CD8-positive, alpha-beta memory T cell (primary cell): ENCODE measurements at places on chromosomes 6 and 20. TPM values are rescaled to one million over a fixed set of nuclear protein-coding genes. Genes with fewer than 3 reads are reported as not detected.

DNA sequence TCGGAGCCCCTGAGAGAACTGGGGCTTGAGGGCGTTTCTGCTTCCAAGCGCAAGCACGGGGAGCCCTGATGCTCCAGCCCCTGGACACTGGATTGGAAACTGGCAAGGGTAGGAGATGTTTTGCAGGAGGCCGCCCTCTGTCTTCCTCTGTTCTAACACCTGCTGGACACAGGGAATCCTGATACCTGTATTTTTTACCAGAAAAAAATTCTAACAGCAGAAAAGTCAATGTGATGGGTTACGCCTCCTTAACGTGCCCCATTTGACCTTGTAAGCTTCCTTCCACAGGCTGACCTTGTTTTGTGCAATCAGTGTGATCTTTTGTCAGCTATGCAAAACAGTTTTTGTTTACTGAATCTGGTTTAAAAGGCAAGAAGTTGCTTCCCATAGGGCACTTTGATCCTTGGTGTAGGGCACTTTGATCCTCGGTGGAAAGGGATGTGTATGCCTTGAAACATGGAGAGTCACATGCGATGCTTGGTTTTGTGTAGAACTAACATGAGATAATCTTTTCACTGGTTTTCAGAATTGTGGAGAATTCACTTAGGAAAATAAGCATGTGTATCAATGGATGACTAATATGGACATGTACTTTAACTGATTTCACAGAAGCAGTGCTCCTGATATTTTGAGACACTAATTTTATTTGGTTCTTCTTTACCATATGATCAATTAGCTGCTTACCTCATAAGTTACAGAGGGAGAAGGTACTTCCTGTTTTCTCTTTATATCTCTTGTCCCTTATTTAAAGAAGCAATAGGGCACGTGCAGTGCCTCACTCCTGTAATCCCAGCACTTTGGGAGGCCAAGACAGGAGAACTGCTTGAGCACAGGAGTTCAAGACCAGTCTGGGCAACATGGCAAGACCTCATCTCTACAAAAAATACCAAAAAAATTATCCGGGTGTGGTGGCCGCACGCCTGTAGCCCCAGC is 59.9 kb upstream of the MAP3K4 start:
- no peak for DNase-seq
- H3K4me1 ChIP-seq = no peaks in the 10 kb centered on the region
- no peaks in the 10 kb centered on the region for H3K36me3 ChIP-seq
- peaks cover 3% of the 10 kb centered on the region for H3K27me3 ChIP-seq
- no peak overlapping the region for H3K4me3 ChIP-seq
- H3K27ac ChIP-seq = no peak overlapping the region

- H3K4me3 ChIP-seq = no peak within 1 kb of the TSS
- DNase-seq = no peak
- no peaks in the 10 kb centered on the region for H3K36me3 ChIP-seq
- H3K4me1 ChIP-seq = no peaks in the 10 kb centered on the region
Measured at GRCh38 chr6:142132625-142133024, at the start of gene GJE1. TSS of gene GJE1 (plus strand) at chr6:142132925. CDS start at chr6:142133159, 234 bp downstream.

DNA sequence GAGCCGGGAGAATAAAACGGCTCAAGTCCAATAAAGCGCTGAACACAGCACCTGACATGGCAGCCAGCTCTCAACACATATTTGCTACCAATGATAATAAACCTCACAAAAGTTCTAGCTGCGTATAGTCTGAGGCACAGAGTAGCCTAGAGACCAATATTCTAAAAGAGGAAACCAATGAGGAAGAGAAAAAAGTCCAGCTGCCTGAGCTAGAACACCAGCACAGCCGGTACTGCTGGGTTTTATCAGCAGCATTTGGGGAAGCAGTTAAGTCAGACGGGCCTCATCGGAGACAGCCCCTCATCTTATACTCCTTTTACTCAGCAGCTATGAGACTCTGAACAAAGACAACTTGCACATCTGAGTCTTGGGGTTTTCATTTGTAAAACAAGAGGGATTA is 2.4 kb upstream of the RTF2 start:
- H3K27me3 ChIP-seq = no peaks in the 10 kb centered on the region
- H3K4me1 ChIP-seq = peaks cover 51% of the 10 kb centered on the region
- no peak overlapping the region for H3K4me3 ChIP-seq
- H3K27ac ChIP-seq = no peak overlapping the region
- no peak for DNase-seq
- no peaks in the 10 kb centered on the region for H3K36me3 ChIP-seq

- peaks cover 4% of the 10 kb centered on the region for H3K36me3 ChIP-seq
- peak; percentile 52 for DNase-seq
- peaks cover 55% of the 10 kb centered on the region for H3K4me1 ChIP-seq
- peak overlapping the region; percentile 45 for H3K27ac ChIP-seq
Measured at GRCh38 chr20:63977739-63978276, 1.6 kb downstream of the SAMD10 start.

- H3K4me3 ChIP-seq = no peak overlapping the region
- H3K27me3 ChIP-seq = no peaks in the 10 kb centered on the region
- no peak for DNase-seq
- H3K27ac ChIP-seq = no peak overlapping the region
- H3K36me3 ChIP-seq = no peaks in the 10 kb centered on the region
Measured at GRCh38 chr6:137157601-137158000, 15.8 kb downstream of the IL22RA2 start.

The C6orf163 gene
- 1.5 TPM for total RNA-seq

The RCAN2 gene
- total RNA-seq = 0.49 TPM

The SPO11 gene
- total RNA-seq = not detected
